A549 treated with Mapracorat at 1 μM for 4 hours (cell line): ENCODE measurements at places on chromosomes 3 and 15. TPM values are rescaled to one million over a fixed set of nuclear protein-coding genes. Genes with fewer than 3 reads are reported as not detected.

Gene SYNPR
- not detected in 5 replicates for total RNA-seq

Gene PAK6
- total RNA-seq: 0.43 to 0.86 TPM (median 0.60 TPM) in 5 replicates

Gene CSPG5
- 0.55 to 1.3 TPM (median 0.94 TPM) in 5 replicates for total RNA-seq

Gene GP5
- total RNA-seq: 0.04 TPM in 1 of 5 replicates, not detected in the others

Gene NAALADL2
- 0.18 to 0.35 TPM in 2 of 5 replicates, not detected in the others for total RNA-seq

Gene SPINT1
- total RNA-seq: 0.59 to 1.2 TPM (median 0.91 TPM) in 5 replicates

Gene PRR20G
- total RNA-seq: 0.97 to 1.6 TPM (median 1.3 TPM) in 5 replicates

Gene BFSP2
- not detected in 5 replicates for total RNA-seq

Gene NT5DC2
- total RNA-seq: 81.1 to 105 TPM (median 99.5 TPM) in 5 replicates

Gene FNDC3B
- 23.5 to 34.9 TPM (median 31.0 TPM) in 5 replicates for total RNA-seq

Gene CD200
- total RNA-seq: not detected in 5 replicates

Gene FAM174B
- total RNA-seq: 6.3 to 9.6 TPM (median 7.3 TPM) in 5 replicates

Gene CCDC13
- 0.30 to 0.74 TPM (median 0.41 TPM) in 5 replicates for total RNA-seq

Gene CSTA
- 0.93 to 1.4 TPM (median 1.1 TPM) in 5 replicates for total RNA-seq

Gene ARID3B
- total RNA-seq: 2.8 to 3.3 TPM (median 3.0 TPM) in 5 replicates

Gene GOLGA8T
- 0.80 to 2.0 TPM (median 1.6 TPM) in 5 replicates for total RNA-seq

Gene SLC7A14
- not detected in 5 replicates for total RNA-seq

Gene FOXB1
- not detected in 5 replicates for total RNA-seq

Gene CCDC50
- total RNA-seq: 23.5 to 29.9 TPM (median 26.7 TPM) in 5 replicates

Gene RABL3
- 12.4 to 20.0 TPM (median 14.9 TPM) in 5 replicates for total RNA-seq

Gene KIF15
- 7.5 to 10.8 TPM (median 8.1 TPM) in 5 replicates for total RNA-seq

Gene POLQ
- total RNA-seq: 5.7 to 7.2 TPM (median 6.4 TPM) in 5 replicates

Gene CTXN2
- total RNA-seq: not detected in 5 replicates

Gene CLEC3B
- 0.27 TPM in 1 of 5 replicates, not detected in the others for total RNA-seq

Gene CHRM5
- 0.03 to 0.04 TPM in 2 of 5 replicates, not detected in the others for total RNA-seq

Gene ROBO1
- 9.1 to 16.3 TPM (median 15.1 TPM) in 5 replicates for total RNA-seq

Gene GOLGA6L10
- total RNA-seq: 0.34 to 0.94 TPM (median 0.48 TPM) in 5 replicates

Gene SLC12A8
- total RNA-seq: 0.98 to 1.3 TPM (median 1.2 TPM) in 5 replicates

Gene IL5RA
- total RNA-seq: not detected in 5 replicates

Gene MEIS2
- 7.9 to 10.9 TPM (median 8.6 TPM) in 5 replicates for total RNA-seq

Gene KLHL25
- 5.0 to 7.6 TPM (median 6.7 TPM) in 5 replicates for total RNA-seq

Gene SLC38A3
- total RNA-seq: 0.08 to 0.22 TPM (median 0.16 TPM) in 3 of 5 replicates, not detected in the others

Gene SLC28A2
- not detected in 5 replicates for total RNA-seq

Gene AGBL1
- total RNA-seq: not detected in 5 replicates

Gene RARB
- total RNA-seq: 5.5 to 10.9 TPM (median 8.3 TPM) in 5 replicates

Gene ARHGAP31
- 0.74 to 1.5 TPM (median 1.00 TPM) in 5 replicates for total RNA-seq

Gene HGD
- 15.0 to 22.1 TPM (median 16.0 TPM) in 5 replicates for total RNA-seq

Gene IDH2
- 39.5 to 47.7 TPM (median 43.1 TPM) in 5 replicates for total RNA-seq

Gene DYNLT2B
- 21.1 to 27.5 TPM (median 23.6 TPM) in 5 replicates for total RNA-seq

Gene RNF13
- 32.7 to 56.1 TPM (median 37.2 TPM) in 5 replicates for total RNA-seq

Gene MOBP
- 0.04 to 0.16 TPM (median 0.07 TPM) in 5 replicates for total RNA-seq

Gene TXNRD3
- total RNA-seq: 5.9 to 9.9 TPM (median 7.4 TPM) in 5 replicates

Gene MYRIP
- not detected in 5 replicates for total RNA-seq

Gene GABRA5
- total RNA-seq: 80.9 to 122 TPM (median 102 TPM) in 5 replicates

Gene SEMA3F
- 11.5 to 17.8 TPM (median 16.4 TPM) in 5 replicates for total RNA-seq

Gene PLA2G4B
- total RNA-seq: 0.78 to 2.1 TPM (median 1.7 TPM) in 5 replicates

Gene SLC25A20
- total RNA-seq: 10.0 to 12.2 TPM (median 10.6 TPM) in 5 replicates

Gene SLC28A1
- total RNA-seq: 0.06 TPM in 2 of 5 replicates, not detected in the others

Gene MAGEL2
- not detected in 5 replicates for total RNA-seq

Gene CCDC33
- 6.7 to 8.9 TPM (median 7.2 TPM) in 5 replicates for total RNA-seq

Gene VILL
- total RNA-seq: 0.07 to 0.32 TPM (median 0.18 TPM) in 4 of 5 replicates, not detected in the other

Gene PLXNA1
- total RNA-seq: 22.4 to 26.7 TPM (median 25.1 TPM) in 5 replicates

Gene TKT
- 1,609 to 2,106 TPM (median 2,016 TPM) in 5 replicates for total RNA-seq

Gene TCF12
- total RNA-seq: 29.6 to 44.9 TPM (median 42.1 TPM) in 5 replicates
